Activated CD4-positive, alpha-beta memory T cell treated with anti-CD3 and anti-CD28 coated beads, Interleukin-2, amount 10 ng/mL, durations not matched to agents 7 days and 5 days (primary cell): ENCODE measurements at places on chromosomes 12 and 14. TPM values are rescaled to one million over a fixed set of nuclear protein-coding genes. Genes with fewer than 3 reads are reported as not detected.
A peak's percentile ranks its signal among the peaks of the same experiment; 100 is the strongest.

DNA sequence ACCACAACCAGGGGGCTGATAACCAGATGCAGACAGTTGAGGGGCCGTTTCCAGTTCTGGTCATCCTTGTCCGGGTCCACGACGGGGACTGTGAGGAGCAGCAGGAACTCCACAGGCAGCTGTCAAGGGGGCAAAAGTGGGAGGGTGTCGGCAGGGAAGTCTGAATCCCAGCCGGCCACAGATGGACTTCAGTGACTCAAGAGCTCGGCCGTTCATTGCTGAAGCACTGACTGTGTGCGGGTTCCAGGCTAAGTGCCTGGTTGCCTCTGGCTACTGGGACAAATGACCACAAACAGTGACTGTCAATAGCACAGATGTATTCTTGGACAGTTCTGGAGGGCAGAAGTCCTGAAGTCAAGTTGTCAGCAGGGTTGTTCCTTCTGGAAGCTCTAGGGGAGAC, 19.6 kb downstream of the SLC8B1 start:
- no peak for DNase-seq

STAC3 gene
- 4.1 TPM for total RNA-seq

GRCh38 chr14:88559852-88560251, 3.0 kb upstream of the ZC3H14 start:
- no peak for DNase-seq

DNA sequence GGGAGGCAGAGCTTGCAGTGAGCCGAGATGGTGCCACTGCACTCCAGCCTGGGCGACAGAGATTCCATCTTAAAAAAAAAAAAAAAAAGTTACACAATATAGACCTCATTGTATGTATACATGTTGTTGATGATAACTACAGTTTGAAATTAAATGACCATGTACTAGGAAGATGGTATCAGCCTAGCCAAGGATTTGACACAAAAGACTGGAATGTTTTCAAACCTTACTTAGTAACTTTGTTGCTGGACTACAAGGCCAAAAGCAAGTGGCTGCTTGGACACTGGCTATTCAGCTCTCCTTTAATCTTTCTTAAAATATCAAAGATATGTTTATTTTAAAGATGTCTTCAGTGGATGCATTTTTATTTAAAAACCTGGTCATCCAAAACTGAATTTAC, 18.9 kb upstream of the NUDT4 start:
- no peak for DNase-seq

GRCh38 chr12:113142173-113142885, 6.8 kb upstream of the RASAL1 start:
- DNase-seq, result no peak

DNA sequence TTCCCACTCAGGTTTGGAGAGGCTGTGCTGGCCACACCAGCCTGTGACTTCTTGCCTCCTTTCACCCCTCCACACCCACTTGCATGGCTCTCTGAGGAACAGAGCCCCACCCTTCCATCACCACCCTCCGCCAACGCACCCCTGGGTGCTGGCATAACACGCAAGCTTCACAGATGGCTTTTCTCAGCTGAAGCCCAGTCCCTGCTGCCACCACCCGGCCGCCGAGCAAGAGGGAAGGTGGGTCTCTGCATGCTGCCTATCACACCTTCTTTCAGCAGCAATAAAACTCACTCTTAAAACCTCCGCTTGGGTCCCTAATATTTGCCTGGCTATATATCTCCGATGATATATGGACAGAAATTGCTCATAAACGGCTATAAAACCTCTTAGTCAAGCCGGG, 41.6 kb downstream of the SMUG1 start:
- no peak for DNase-seq

GRCh38 chr14:55849833-55850232, 268.4 kb upstream of the PELI2 start:
- DNase-seq, result no peak

- DNase-seq, result peak; percentile 42
Measured at GRCh38 chr14:105939810-105940508, 413.6 kb downstream of the TMEM121 start.

DNA sequence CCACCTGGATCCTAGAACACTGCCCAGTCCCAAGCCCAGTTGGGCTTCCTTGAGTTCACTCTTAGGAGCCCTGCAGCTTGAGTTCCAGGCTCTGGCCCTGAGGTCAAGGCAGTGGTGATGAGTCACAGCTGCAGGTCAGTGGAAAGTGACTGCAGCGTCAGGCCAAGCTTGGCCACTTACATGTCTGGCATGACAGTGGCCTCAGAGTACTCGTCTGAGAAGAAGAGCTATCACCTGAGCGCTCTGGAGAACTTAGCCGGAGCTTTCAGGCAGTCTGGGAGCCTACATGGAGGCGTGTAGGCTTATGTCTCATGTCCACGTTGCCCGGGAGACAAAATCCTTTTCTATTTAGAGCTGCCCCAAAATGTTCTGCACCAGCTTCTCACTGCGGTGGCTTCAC, 75.6 kb downstream of the ARL6IP4 start:
- DNase-seq, result no peak

DNA sequence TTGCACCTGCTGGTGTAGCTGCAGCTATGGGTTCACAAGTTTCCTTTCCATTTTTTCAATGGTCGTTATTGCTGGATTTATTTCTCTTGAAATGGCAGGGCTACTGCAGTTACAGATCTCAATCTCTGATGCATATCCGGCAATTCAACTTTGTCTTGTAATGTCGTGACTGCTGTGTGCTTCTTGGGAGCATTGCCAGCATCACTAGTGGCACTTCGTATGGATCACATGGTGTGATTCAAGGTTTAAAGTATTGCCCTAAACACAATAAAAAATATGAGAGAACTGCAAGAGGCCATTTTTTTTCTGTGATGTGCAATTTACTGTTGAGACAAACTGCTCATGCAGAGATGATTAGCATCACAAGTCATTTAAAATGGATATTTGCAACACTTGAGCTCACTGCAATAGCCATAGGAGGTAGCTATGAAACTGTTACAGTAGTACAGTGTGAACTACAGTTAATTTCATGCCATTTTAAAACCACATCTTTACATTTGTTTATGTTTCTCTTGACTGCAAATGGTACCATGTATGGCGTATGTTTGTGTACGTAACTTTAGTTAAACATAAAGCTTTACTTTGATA, 217.4 kb upstream of the PDE3A start:
- no peak for DNase-seq

DNA sequence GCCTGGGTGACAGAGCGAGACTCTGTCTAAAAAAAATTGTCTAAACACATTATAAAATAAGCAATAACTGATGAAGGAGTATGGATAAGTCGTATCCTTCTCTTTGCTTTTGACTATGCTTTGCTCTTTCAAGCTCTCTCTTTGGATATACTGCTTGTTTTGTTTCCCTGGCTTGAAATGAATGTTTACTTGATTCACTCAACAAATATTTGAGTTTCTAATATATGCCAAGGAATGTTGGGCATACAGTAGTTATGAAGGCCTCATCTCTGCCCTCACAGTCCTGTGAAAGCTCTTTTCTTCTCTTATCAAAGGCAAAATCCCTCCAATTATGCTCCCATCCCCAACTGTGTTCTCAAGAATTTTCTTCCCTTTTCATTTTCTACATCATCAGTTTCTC, 123.5 kb downstream of the PTPRR start:
- DNase-seq, result no peak

SIX6 gene
- total RNA-seq, result not detected

MIPOL1 gene
- total RNA-seq, result not detected

DNA sequence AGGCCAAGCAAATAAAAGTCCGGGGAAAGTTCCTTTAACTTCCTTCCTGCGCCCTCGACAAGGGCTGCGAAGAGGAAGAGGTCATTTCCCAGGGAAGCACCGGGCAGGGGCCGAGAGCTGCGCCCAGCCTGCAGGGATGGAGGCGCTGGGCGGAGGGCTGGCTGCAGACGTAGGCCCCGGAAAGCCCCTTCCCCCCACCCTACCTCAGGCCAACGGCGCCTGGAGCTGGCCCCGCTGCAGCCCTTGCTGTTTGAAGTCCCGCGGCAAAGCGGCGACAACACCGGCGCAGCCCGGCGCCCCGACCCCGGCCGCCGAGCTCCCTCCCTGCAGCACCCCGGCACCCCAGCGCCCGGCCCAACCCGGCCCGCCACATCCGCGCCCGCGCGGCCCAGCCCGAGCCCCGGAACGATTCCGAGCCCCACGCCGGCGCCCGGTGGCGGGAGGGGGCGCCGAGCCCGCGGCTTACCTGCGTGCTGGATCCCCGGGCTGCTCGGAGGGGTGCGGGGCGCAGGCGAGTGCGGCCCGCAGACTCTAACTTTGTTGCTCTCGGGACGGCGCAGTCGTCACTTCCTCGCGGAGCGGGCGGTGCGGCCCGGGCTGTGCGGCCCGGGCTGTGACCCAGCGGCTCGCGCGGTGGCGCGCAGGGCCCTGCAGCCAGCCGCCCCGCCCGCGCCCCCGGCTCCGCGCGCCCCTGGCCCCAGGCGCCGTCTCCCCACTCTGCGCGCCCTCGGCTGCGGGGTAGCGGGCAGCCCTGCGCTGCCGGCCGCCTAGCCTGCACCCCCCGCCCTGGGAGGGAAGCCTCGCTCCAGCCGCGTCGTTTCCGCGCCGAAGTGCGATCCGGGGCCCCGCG, 64.8 kb upstream of the PTGR2 start:
- DNase-seq, result peak; percentile 66

DNA sequence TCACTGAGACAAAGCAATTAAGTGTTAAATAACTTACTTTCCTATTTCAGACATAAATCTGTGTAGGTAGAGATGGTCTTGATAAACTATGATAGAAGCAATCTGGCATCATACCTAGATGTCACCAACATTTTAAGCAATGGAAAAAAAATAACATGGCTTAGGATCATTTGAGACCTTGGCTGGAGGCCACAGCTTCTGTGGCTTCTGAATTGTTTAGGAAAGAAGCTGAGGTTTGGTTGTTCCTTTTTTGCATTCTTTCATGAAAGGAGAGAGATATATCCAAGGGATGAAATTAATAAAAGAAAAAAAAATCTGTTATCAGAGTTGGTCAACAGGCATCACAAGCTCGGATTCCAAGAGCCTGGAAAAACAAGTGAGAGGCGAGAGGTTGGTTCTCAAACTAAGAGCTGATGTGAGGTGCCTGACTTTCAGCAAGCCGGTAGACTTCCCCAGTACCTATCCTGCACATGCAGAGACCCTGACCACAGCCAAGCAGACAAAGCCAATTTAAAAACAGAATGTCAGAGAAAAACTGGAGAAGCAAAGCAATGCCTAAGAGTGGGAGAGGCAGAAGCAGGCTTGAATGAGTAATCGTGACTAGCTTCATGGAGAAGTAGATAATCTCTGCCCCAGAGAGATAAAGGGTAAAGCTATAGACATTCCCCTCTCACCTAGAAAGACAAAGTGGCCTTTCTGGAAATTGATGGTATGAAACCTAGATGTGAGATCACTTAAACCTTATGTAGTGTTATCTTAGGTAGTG, 43.4 kb upstream of the ST8SIA1 start:
- DNase-seq, result no peak

DNA sequence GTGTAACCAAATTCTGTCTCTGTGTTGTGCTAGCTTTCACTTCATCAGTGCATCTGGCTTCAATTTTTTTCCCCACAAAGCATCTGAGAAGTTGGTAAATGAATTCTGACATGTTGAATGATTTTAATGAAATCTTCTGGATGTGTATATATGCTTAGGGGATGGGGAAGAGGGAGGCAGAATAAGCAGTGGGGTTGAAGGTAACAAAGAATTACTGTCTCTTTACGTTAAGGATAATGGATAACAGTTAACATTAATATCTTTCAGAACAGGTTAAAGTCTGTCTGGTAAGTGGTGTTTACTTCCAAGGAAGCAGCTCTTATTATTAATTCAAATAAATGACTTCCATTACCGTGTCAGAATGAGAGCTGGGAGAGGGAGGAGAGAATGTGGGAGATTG, 261.7 kb downstream of the ERC1 start:
- DNase-seq, result no peak

DNA sequence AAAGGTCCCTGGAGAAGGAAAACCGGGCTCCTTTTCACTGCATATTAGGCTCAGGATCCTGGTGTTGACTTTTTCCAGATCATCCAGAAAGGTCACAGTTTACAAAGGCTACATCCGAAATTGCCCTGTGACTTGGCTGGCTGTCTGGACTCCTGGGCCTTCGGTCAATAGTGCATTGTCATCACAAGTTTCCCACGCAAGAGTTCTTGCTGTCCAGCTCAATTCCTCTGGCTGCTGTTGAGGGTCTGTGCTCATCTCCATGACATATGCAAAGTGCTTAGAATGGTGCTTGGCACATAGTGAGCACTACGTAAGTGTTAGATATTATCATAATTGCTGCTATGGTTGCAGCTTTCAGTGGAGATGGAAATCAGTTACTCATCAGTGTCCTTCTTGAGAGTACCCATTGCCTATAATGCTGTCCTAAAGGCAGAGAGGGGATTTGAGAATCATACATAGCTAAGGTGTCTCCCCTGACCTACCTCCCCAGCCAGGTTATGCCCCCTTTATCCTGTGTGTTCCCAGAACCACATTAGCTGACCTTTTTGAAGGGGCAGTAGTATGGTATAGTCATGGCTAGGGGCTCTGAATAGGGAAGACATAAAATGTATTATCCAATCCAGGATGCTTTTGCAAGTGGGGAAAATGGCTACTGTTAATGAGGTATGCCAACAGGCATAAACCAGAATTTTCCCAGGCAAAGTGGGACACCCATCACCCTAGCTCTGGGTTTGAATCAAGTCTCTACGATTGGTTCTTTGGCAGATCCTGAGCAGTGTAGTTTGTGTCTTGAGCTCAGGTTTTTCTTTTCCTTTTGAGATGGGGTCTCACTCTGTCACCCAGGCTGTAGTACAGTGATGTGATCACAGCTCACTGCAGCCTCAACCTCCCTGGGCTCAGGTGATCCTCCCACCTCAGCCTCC, 132.0 kb upstream of the CCND2 start:
- no peak for DNase-seq

GRCh38 chr12:96368687-96369086, 31.6 kb downstream of the CDK17 start:
- DNase-seq, result no peak

- no peak for DNase-seq
Measured at GRCh38 chr12:123948796-123949769, 23.5 kb downstream of the CCDC92 start.

GRCh38 chr12:31603546-31604009, 12.6 kb upstream of the DENND5B start:
- DNase-seq, result no peak

DNA sequence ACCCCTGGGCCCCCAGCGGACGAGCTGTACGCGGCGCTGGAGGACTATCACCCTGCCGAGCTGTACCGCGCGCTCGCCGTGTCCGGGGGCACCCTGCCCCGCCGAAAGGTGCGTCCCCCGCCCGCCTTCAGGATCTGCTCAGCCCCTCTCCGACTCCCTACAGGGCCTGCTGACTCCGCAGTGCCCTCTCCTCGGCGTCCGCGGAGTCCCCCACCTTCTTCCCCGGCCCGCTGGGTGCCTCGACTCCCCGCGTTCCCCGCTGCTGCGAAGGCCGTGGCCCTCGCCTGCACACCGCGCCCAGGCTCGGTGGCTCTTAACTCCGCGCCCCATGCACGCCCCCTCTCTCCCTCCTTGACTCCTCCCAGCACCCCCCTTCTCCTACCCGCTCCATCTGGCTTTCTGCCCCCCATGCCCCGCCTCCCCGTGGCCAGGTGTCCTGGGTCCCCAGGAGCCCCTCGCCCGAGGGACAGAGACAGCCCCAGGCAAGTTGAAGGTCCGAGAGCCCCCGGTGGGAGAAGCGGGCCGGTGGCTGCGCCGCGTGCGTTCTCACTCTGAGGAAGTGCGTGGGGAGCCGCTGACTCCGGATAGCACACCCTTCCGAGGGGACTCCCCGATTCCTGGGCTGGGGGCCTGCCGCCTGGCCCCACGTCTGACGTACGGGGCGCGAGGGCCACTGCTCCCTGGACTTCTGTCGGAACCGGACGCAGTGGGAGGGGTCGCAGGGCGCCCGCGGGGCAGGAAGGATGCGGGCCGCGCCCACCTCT, 594 bp downstream of the TAMALIN start:
- DNase-seq, result peak; percentile 29
